CD4-positive, alpha-beta memory T cell (primary cell): ENCODE measurements at places on chromosomes 5 and 9.
A peak's percentile ranks its signal among the peaks of the same experiment; 100 is the strongest.

- no peak for DNase-seq
These were observed 1278.2 kb downstream of the CDH12 start for GRCh38 chr5:21574961-21575360.

DNA sequence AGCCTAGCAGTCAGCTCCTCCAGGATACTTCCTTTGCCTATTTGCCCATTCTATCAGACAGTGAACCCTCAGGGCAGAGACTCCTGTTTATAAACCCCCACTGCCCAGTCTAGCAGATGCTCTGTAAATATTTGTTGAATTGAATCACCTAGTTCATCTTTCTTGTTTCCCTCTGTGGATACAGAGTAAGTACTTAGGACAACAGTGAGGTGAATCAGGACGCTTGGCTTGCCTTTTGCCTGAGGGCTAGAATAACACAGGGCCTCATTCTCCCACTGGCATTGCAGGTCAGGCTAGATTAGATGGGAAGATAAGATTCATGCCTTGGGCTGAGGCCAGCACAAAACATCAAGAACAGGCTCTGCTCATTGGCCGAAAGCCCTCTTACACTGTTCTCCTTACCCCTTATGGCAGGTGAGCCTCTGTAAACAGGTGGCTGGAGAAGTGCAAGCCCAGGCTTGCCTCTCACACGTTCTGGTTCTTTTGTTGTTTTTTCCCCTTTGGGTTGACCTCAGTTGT is 22.2 kb downstream of the TNFSF8 start:
- DNase-seq, result no peak

GRCh38 chr5:159286420-159287035 is 23.4 kb downstream of the UBLCP1 start:
- peak; percentile 32 for DNase-seq

GRCh38 chr9:131167146-131167692 is 41.8 kb downstream of the NUP214 start:
- no peak for DNase-seq

- DNase-seq, result no peak
These were observed 33.6 kb downstream of the TLR4 start for GRCh38 chr9:117737721-117738226.

DNA sequence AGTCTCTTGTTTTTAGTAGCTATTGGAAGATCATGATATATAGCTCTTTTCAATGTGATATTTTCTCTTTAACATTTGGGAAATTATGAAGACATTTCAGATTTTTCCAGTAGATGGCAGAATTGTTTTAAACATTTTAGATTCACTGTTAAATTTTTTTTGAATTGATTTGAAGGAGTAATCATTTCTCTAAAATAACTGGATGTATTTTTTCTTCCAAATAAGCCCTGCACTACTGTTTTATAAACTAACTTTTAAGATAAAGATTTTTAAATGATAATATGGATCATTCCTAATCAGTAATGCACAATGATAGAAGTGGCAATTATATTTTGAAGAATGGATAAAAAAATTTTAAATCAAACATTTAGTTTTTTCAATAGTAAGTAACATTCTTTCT is 14.2 kb downstream of the NDUFAF2 start:
- DNase-seq, result no peak

DNA sequence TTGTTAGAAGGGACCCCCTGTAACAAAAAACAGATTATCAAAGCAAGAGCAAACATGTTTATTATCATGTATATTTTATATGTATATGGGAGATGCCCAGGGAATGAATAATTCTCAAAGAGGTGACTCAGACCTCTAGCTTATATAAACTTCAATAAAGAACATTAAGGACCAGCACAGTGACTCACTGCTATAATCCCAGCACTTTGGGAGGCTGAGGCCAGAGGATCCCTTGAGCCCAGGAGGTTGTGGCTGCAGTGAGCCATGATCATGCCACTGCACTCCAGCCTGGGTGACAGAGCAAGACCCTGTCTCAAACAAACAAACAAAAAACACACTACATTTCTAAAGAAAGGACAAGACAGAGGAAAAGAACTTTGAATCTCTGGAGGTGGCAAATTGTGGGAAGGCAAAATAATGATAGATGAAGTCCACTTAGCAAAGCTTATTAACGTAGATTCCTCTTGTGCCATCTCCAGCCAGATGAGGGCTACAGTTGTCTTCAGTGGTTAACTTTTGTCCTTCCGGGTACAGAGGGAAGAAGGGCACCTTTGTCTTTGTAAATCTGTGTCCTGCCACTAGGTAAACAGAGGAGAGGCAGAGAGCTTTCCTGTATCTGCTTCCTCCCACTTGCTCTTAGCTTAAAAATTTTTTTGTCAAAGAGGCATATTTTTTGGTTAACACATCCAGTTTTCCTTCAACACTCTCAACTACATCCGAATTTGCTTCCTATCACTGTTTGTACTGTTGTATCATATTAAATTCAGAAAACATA is 7.5 kb upstream of the RFK start:
- DNase-seq, result no peak

DNA sequence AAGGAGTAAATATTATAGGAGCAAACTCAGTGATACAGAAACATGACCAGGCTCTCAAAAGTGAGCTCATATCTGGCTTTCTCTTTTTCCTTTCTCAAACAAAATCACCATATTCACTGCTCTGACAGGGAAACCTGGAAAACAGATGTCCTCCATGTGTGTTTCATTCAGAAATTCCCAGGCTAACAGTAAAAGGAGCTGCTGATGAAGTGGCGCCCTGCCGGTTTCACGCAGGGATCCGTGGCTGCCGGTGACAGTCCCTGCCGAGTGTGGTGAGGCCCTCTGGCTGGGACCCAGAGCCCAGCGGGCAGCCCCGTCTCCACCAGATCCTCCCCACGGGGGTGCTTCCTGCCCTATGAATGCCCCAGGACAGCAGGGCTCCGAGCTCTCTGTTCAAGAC is 208.1 kb downstream of the GNA14 start:
- DNase-seq, result no peak

DNA sequence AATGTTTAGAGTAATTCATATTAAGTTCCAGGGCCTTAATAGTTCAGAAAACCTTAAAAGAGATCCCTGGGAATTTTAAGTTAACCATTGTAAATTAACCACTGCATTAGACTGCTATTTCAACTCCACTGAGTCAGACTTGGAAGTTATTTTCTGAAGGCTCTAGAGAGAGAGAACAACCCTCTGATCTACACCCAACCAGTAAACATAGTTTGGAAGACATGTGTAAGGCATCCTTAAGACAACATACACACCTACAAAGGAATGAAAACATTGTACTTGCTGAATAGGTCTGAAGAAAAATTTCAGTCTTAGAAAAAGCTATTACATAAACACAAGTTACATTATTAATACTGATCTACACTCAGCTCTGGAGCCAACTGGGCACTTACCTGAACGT is 158.2 kb upstream of the FST start:
- no peak for DNase-seq

- DNase-seq, result no peak
These were observed 53.5 kb upstream of the COL15A1 start for GRCh38 chr9:98890256-98890655.

- no peak for DNase-seq
These were observed 339.7 kb downstream of the RAB3C start for GRCh38 chr5:58922461-58923171.

DNA sequence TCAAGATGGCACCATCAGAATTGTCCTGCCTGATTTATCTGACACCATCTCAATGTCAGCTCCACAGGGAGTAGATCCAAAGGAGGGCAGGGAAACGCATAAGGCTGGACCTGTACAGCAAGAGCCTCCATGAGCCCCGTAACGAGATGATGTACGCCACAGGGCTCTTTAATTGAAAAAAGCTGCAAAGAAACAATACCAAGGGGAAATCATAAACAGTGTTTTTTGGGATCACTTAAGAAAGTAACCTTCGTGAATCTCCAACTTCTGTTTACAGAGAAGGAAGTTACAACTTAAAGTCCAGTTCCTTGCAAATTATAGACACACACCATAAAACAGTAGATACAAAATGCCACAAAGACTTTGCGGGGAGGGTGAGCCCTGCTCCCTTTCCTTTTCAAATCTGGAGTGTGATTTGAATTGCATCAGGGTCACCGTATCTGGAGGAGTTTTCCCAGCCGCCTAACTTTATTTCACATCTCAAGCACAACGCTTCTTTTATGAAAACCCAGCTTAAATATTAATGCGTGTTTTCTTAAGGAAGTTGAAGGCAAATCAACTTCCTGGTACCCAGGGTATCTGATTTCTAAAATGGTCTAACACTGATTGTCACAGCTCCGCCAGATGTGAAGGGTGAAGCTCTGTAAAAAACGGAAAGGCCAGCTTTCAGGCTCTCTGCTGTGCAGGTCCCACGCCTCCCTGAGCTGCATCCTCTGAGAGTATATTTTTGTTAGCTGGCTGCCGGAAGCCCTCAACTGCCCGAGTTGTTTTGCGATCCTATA is 88.9 kb downstream of the EBF1 start:
- DNase-seq, result no peak

- no peak for DNase-seq
These were observed 155.4 kb upstream of the MAP3K1 start for GRCh38 chr5:56659971-56660370.

GRCh38 chr5:168843277-168844015 is 264.3 kb upstream of the PANK3 start:
- no peak for DNase-seq

GRCh38 chr9:22148528-22148875 is 139.4 kb upstream of the CDKN2B start:
- DNase-seq, result no peak

DNA sequence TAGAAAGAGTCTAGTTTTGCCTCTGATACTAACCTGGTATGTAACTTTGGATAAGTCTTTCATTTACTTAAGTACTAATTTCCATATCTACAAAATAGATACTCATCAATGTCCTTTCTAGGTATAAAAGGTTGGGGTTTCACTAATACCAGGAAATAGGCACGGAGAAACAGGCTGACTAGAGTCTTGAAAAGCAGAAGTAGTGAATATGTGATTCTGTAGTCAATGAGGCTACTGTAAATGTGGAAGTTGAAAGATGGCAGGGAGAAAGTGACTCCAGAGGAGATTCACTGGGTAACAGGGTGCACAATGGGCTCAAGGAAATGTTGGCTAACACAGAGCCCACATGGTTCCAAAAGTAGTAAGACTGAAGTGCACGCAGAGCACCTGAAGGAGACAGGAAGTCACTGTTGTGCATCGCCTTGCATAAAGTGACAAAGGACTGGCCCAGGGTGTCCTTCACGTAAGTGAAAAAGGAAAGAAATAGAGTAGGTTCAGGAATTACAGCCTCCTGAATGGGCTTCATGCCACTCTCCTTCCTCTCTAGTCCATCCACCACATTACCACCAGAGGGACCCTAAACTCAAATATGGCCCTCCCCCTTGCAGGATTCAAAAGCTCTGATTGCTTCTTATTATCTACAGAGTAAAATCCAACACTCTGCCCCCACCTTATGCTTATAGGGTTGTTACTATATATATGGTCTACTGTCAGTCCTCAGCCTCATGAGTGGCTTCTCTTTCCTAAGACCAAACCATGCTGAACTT is 288.0 kb upstream of the SMARCA2 start:
- DNase-seq, result no peak

DNA sequence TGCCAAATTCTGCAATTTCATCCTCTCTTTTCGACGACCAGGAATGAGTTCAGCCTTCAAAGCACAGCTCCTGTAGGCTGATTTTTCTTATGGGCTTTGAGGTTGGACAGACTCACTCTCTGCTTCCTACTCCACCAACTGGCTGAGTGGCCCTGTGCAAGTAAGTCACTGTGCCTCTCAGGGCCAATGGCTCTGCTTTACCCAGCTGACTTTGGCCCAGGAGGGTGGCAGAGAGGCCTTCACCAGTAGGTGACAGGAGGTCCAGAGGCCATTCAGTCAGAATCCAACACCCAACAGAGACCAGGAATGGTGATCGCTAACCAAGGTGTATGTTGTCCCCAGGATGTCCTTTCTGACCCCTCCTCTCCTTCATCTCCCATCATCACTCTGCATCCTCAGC is 49.5 kb upstream of the ALDH1B1 start:
- no peak for DNase-seq

DNA sequence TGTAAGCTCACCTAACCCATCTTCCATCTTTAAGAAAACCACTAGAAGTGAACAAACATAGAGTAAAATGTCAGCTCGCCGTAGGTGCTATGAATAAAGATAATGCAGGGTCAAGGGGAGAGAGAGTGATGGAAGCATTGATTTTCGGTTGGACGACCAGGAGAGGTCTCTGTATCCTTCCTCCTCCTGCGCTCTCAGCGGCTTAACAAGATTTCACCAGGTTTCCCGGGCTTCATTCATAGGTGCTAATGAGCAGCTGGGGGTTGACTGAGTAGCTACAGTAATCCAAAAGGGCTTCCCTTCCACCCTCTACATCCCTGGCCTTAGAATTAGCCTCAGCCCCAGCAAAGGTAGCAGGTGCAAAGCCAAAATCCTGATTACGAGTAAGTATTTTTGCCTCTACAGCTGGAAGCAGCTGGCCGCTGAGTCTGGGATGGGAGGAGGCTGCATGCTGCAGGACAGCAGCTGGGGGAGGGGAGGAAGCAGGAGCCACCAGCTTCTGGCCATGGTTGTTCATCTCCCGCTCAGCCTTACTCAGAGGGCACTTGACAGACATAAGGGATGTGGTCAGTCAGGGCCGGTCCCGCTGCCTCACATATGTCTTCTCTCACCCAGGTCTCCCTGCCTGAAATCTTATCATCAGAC is 112.0 kb upstream of the IL12B start:
- no peak for DNase-seq

- DNase-seq, result no peak
These were observed 22.9 kb downstream of the CAMSAP1 start for GRCh38 chr9:135884328-135885035.

DNA sequence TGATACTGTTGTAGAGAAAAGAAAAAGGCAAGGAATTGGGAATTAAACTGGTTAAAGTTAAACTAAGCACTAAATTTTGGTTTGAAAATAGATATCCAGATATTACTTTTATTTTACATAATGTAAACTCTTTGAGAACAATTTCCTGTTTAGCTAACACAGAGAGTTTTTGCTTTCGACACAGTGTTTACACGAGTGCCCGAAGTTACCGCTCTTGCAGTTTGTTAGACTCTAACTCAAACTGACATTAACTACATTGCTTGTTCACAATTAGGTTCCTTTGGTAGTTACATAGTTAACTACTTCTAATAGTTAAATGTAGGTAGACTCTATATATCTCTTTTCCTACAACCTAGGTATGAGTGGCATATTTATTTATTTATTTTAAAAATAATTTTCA is 117.1 kb upstream of the CHD1 start:
- DNase-seq, result no peak

DNA sequence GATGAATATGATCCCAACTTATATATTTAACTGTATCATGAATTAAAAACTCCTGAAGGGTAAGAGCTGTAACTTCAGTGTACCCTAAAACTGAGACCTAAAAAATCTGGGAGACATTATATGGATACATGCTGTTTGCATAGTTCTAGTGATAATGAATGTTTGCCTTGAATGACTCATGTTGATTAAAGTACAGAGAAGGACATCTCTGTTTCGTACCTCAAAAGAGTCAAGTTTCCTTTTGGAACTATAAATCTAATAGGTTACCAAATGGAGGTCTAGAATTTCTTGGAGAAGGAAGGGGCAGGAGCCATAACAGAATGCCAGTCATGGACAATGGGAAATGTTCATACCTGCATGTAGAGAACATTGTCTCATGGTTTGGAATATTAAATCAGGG is 168.1 kb downstream of the SNCAIP start:
- no peak for DNase-seq

GRCh38 chr5:168073311-168073710 is 218.1 kb upstream of the WWC1 start:
- no peak for DNase-seq
